ENCODE measurements at places on chromosomes 2 and 18. TPM values are rescaled to one million over a fixed set of nuclear protein-coding genes. Genes with fewer than 3 reads are reported as not detected.

DNA sequence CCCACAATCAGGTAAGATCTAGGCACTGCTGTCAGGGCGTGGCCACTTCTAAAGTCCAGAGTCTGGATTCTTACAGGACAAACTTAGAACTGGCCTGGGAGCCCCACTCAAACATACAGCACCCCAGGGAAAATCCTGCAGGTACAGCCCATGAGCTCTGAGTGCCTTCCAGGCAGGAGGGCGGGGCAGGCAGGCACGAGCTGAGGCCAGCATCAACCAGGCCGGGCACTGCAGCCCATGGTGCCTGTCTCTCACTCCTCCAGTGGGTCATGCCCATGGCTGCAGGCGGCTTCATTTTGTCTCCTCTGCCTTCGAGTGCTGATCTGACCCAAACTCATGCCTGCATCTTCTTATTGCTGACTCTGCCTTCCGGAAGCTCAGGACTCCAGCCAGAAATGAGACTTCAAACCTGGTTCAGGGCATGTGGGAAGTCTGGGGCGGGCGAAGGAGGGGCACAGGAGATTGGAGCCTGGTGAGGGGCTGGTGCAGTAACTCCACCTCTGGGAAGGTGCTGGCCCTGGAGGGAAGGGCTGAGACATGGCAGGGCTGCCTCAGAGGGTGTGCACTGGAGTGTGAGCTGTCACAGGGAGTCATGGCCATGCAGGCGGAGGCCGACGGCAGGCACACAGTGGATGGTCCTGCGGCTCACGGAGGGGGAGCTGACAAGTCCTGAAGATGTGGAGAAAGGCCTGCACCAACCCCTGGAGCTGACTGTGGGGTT lies 40.5 kb downstream of the HS6ST1 start:
- DNase-seq = no peak

GRCh38 chr2:223501641-223502040 lies 100.5 kb downstream of the SCG2 start:
- no peak for DNase-seq

- DNase-seq = no peak
Measured at GRCh38 chr2:34316788-34317187, 717.7 kb upstream of the FAM98A start.

Gene DSG1
- 260 TPM for total RNA-seq

Gene DPP10
- 1.1 TPM for total RNA-seq
